ENCODE measurements at places on chromosomes 7 and 10.

- H3K4me1 ChIP-seq, result no peaks in the 10 kb centered on the region
- H3K36me3 ChIP-seq, result no peaks in the 10 kb centered on the region
- no peaks in the 10 kb centered on the region for H3K27me3 ChIP-seq
- DNase-seq, result no peak
These were observed 191.2 kb downstream of the FZD1 start for GRCh38 chr7:91455411-91455810.

DNA sequence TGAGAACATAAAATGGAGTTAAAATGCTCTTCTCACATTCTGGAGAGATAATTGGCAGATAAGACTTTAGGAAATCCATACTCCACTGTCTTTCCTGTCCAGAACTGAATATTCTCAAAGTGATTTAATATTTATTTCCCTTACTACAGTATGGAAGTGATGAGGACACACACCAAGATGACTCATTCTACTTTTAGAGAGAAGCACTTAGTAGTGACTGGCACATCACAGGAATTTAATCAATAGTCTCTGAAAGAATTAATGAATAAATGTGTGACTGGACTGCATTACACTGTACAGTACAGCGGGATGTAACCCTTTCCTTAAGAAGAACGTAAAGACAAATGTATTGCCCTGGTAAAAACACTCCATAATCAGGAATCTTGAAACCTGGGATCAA is 116.7 kb downstream of the SEMA3E start:
- no peaks in the 10 kb centered on the region for H3K4me1 ChIP-seq
- H3K27ac ChIP-seq, result no peak overlapping the region
- H3K27me3 ChIP-seq, result no peaks in the 10 kb centered on the region
- DNase-seq, result no peak
- H3K36me3 ChIP-seq, result no peaks in the 10 kb centered on the region
- H3K4me3 ChIP-seq, result no peak overlapping the region

- H3K36me3 ChIP-seq, result no peaks in the 10 kb centered on the region
- no peak for DNase-seq
- H3K4me3 ChIP-seq, result no peak overlapping the region
- H3K27ac ChIP-seq, result no peak overlapping the region
These were observed 459.7 kb upstream of the SEMA3A start for GRCh38 chr7:84654273-84654672.

- peaks cover 16% of the 10 kb centered on the region for H3K4me1 ChIP-seq
- no peaks in the 10 kb centered on the region for H3K27me3 ChIP-seq
- DNase-seq, result no peak
- no peak overlapping the region for H3K27ac ChIP-seq
- no peak overlapping the region for H3K4me3 ChIP-seq
These were observed 29.4 kb downstream of the DNAJB9 start for GRCh38 chr7:108598914-108599580.

DNA sequence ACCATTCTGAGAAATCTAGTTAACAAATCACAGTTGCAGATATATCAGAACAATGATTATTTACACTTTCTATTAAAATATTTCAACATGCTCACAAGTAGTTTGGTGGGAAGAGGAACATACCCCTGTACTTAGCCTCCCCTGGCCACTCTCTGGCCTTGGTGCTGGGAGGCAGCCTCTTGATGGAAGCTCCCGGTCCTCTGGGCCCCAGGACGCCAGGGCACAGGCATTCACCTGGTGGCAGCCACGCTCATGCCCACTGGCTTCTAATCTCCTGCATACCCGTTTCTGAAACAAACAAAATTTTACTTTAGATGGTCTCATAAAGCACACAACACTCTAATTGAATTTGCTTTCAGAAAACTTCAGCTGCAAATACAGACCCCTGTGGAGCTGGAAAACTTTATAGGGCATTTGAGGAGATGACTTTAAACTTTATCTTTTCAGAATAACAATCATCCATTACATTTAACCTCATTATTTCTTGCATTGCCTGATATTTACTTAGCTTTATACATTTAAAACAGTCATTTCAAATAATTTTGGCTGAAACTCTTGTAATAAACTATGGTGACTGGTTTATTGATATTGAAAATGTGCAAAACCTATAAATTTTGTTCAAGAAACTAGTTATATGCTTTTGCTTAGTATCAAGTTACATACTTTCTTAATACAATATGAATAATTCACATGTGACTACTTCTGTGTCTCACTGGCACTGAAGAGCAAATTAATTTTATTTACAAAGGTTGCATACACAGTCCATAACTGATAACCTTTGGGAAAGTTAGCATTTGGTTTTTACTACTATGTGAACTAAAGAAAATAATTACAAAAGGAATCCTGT is 30.8 kb downstream of the C10orf143 start:
- no peaks in the 10 kb centered on the region for H3K4me1 ChIP-seq
- no peak overlapping the region for H3K27ac ChIP-seq
- no peaks in the 10 kb centered on the region for H3K27me3 ChIP-seq
- H3K36me3 ChIP-seq, result no peaks in the 10 kb centered on the region
- H3K4me3 ChIP-seq, result no peak overlapping the region

DNA sequence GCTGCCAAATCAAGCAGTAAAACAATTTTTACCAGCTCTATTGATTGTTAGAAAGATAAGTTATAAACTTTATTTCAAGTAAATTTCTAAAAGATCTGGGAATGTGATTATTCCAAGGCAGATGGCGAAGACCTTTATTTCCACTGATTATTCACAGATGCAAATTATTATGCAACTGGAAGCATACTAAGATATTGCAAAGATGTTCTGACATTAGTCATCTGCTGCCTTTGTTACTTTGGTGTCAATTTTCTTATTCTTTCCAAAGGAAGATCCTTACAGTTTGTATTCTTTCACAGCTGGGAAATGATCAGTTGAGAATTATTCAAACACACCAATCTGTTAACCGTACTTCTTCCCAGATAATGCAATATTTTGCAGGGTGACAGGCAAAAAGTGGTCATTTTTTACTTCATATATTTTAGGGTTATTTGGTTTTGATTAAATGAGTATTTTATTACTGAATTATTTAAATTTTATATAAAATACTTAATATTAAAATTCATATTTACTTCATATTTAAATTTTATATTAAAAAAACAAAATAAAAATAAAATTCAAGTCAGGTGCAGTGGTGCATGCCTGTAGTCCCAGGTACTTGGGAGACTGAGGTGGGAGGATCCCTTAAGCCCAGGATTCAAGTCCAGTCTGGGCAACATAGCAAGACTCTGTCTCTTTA is 171.3 kb downstream of the FZD1 start:
- H3K4me1 ChIP-seq, result no peaks in the 10 kb centered on the region
- H3K27ac ChIP-seq, result no peak overlapping the region
- no peak overlapping the region for H3K4me3 ChIP-seq
- no peaks in the 10 kb centered on the region for H3K27me3 ChIP-seq
- H3K36me3 ChIP-seq, result no peaks in the 10 kb centered on the region

DNA sequence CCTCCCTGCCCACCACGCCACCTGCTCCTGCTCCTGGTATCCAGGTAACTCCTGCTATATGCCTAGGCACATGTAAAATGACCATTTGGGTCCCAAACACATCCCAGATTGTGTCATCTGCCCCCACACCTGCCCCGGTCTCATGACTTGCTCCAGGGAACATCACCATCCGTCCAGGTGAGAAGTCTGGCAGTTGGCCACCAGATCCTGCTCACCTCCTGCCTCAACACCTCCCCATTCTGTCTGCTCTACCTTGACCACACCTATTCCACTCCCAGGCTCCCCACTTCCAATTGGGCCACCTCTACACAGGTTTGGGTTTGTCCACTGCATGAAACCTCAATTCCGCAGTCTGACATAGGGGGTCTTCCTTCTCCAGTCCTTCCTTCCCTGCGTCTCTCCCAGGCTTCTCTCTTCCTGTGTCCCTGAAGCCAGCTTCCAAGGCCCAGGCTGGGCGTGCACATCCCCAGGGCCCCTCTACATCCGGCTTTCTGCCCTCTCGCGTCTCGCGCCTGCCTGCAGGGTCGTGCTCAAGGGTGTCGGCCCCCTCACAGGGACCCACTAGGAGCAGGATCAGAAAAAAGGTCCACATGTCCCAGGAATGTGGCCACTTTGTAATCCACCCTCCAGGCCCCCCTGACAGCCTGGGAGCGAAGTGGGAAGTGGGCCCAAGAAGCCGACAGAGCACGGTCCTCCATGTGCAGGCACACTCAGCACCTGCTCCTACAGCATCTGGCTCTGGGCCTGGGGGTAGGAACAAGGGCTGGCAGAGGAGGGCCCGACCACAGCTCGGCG is 49.3 kb upstream of the DAGLB start:
- H3K4me1 ChIP-seq, result no peaks in the 10 kb centered on the region
- DNase-seq, result no peak
- no peaks in the 10 kb centered on the region for H3K36me3 ChIP-seq
- no peaks in the 10 kb centered on the region for H3K27me3 ChIP-seq
- no peak overlapping the region for H3K27ac ChIP-seq
- H3K4me3 ChIP-seq, result no peak overlapping the region

DNA sequence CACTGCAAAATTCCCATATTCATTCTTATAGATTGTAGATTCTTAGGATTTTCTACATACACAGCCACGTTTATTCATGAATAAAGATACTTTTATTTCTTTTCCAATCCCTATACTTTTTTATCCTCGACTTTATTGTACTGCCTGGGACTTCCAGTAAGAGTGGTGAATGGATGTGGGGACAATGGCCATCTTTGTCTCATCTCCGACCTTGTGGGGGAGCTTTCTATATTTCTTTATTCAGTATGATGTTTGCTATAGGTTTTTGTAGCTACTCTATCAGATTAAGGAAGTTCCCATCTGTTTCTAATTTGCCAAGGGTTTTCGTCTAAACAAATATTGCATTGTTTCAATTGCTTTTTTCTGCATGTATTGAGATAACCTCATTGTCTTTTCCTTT is 184.3 kb downstream of the FOXP2 start:
- H3K4me3 ChIP-seq, result no peak overlapping the region
- no peak for DNase-seq
- no peaks in the 10 kb centered on the region for H3K4me1 ChIP-seq

DNA sequence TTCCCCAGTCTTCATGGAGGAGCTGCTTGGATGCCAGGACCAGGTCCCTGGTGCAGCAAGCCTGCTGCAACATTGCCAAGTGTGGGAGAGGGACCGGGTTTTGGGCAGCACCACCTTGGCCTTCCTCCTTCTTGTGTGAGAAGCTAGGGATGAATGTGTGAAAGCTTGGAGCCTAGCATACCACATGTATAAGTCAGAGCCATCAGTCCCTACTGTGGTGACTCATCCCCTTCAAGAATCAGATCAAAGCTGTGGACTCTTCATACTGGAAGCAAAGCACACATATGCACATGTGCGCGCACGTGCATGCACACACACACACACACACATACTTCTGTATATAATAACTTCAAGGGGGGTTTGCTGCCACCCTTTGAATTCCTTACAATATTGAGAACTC is 527.8 kb downstream of the LRMDA start:
- no peaks in the 10 kb centered on the region for H3K36me3 ChIP-seq
- no peaks in the 10 kb centered on the region for H3K27me3 ChIP-seq
- no peak overlapping the region for H3K27ac ChIP-seq
- DNase-seq, result no peak
- no peak overlapping the region for H3K4me3 ChIP-seq

- H3K4me3 ChIP-seq, result no peak overlapping the region
- no peaks in the 10 kb centered on the region for H3K36me3 ChIP-seq
- H3K27me3 ChIP-seq, result no peaks in the 10 kb centered on the region
These were observed 30.1 kb downstream of the NEUROD6 start for GRCh38 chr7:31310321-31310935.

GRCh38 chr7:2964208-2964607 is 79.5 kb downstream of the CARD11 start:
- H3K4me1 ChIP-seq, result no peaks in the 10 kb centered on the region
- H3K36me3 ChIP-seq, result 0 out of 2 replicates have a peak, but pooled peaks cover 2% of the 10 kb centered on the region
- no peak overlapping the region for H3K4me3 ChIP-seq
- DNase-seq, result no peak

GRCh38 chr7:90190995-90191394 is 20.5 kb upstream of the STEAP2 start:
- no peaks in the 10 kb centered on the region for H3K27me3 ChIP-seq
- no peak for DNase-seq
- H3K27ac ChIP-seq, result no peak overlapping the region
- H3K4me1 ChIP-seq, result no peaks in the 10 kb centered on the region

GRCh38 chr7:114414156-114415063 is at the start of gene FOXP2:
Gene FOXP2, plus strand, starts transcription at chr7:114414815. Its CDS starts 11,697 bp downstream, at chr7:114426512.
- H3K4me1 ChIP-seq, result peaks cover 24% of the 10 kb centered on the region
- H3K27me3 ChIP-seq, result no peaks in the 10 kb centered on the region
- H3K36me3 ChIP-seq, result no peaks in the 10 kb centered on the region
- DNase-seq, result no peak

GRCh38 chr7:68840991-68841390 is 757.3 kb upstream of the AUTS2 start:
- H3K4me1 ChIP-seq, result no peaks in the 10 kb centered on the region
- no peak overlapping the region for H3K27ac ChIP-seq
- H3K27me3 ChIP-seq, result no peaks in the 10 kb centered on the region
- no peak for DNase-seq

DNA sequence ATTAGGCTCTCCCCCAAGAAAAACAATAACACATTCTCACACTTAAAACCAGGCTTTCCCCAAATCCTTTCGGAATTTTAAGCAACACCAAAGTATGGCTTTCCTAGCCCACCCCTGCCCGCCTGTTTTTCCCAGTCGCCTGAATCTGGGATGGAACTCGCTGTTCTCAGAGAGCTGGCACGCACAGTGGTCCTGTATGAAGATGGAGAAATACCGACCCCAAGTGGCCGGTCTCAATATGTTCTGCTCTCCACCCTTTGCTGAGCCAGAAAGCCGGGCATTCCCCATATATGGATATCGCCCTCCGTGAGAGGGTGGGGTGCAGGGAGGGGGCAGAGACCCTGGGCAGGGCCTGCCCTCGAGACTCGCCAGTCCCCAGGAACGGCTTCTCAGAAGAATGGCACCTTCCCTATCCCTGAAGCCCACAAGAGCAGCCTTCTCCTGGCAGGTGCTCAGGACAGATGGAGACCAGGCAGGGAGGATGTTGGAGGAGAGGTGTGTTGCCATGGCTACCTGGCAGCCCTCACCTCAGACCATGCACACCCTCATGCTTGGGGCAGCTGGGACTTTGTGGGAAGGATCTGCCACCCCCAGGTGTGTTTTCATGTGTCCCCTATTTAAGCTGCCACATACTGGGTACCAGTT is 3.4 kb downstream of the TACR2 start:
- DNase-seq, result peak; percentile 95
- H3K27me3 ChIP-seq, result peaks cover 4% of the 10 kb centered on the region
- H3K4me3 ChIP-seq, result peak overlapping the region; percentile 34
- H3K36me3 ChIP-seq, result no peaks in the 10 kb centered on the region

GRCh38 chr10:76998451-76998850 is 639.2 kb downstream of the KCNMA1 start:
- no peak overlapping the region for H3K27ac ChIP-seq
- no peaks in the 10 kb centered on the region for H3K4me1 ChIP-seq
- H3K36me3 ChIP-seq, result no peaks in the 10 kb centered on the region
- DNase-seq, result no peak

DNA sequence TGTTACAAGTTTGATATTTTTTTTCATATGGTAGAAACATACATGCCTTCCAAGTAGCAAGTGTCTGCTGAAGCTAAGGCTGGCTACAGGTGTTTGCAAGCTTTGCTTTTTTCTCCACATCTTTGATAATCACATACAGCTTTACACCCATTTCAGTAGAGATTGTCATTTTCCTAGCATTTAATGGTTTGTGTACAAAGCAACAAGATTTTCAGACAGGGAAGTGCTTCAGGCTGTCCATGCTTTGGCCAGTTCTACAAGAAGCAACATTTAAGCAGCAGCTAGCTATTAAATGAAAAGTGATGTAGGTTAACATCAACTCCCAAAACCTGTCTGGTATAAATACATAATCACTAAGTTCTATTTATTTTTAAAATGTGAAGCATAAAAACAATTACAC is 2.3 kb downstream of the HDAC9 start:
- DNase-seq, result no peak
- peaks cover 25% of the 10 kb centered on the region for H3K4me1 ChIP-seq
- H3K27me3 ChIP-seq, result no peaks in the 10 kb centered on the region
- H3K4me3 ChIP-seq, result no peak overlapping the region

GRCh38 chr10:80691441-80691840 is 153.7 kb downstream of the SH2D4B start:
- no peak overlapping the region for H3K4me3 ChIP-seq
- H3K36me3 ChIP-seq, result no peaks in the 10 kb centered on the region
- H3K4me1 ChIP-seq, result no peaks in the 10 kb centered on the region

Data from GM23338 (cell line).